NCI-H187 (cell line): ENCODE measurements at places on chromosomes 2 and 18.

DNA sequence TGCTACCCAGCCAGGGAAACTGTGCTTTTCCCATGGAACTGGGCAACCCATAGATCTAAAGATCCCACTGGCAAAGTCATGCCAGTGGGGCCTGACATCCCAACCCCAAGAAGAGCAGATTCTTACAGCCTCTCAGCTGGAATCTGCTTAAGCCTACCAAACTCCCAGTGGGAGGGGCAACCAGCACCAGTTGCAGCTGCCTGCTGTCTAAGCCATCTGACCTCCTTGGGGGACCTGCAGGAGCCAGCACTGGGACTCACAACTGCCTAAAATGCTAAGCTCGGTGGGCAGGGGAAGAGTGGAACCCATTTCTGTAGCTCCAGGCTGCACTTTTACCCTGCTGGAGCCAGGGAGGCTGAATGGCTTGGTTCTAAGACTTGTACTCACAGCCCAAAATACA, 770.7 kb upstream of the SLC8A1 start:
- DNase-seq = no peak

DNA sequence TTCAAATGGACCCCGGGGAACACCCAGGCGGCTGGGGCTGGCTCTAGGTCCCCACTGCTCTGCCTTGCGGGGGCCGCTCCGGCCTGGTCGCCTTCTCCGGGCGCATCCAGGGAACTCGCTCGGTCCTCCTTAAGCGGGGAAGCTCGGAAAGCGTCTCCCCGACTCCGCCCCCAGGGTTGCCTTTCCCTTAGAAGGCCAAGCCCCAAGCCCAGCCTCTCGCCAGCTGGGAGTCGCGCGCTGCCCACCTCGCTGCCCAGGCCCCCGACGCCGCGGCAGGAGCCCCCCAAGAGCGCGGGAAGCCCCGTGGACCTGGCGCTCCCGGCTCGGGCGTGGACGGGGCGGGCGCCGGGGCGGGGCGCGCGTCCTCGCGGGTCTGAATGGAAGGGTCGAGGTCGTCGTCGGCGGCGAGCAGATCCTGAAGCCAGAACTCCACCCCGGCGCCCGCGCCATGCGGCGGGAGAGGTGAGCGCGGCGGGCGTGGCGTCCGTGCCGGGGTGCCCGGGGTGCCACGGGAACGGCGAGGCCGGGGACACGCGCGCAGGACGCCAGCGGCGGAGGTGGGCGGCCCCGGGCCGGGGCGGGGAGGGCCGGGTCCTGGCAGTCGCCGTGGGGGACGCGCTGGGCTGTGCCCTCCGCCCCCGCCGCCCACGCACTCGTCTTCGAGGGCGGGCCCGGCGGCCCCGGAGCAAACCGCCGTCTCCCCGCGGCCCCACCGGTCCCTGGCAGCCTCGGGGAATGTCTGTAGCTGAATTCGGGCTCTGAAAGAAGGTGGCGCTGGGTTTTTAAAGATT, at the start of gene BOK:
TSS of gene BOK (plus strand) at position 214 of the 791 bp plus-strand sequence. CDS start 739 bp downstream, outside the sequence.
- no peak for DNase-seq

DNA sequence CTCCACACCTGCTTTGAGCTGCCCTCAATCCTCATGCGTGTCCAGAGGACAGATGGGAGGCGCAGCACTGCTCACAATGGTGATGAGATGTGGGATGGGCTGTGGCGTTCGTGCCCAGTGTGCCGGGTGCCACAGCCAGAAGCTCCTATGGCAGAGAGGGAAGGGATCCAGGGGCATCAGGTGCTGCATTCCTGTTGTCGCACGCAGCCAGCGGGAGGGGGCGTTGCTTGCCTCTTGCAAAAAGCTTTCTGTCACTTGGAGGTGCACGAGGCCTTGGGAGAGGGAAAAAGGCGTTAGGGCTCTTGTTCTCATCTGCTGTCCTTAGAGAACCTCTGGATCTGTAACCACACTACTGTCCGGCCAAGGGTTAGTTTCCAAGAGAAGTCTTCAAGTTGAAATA, 29.2 kb upstream of the ALLC start:
- DNase-seq = peak; percentile 87

GRCh38 chr2:11537951-11538350, 4.1 kb downstream of the GREB1 start:
- no peak for DNase-seq

GRCh38 chr18:811182-811891, 705 bp downstream of the YES1 start:
- no peak for DNase-seq
